ENCODE measurements at places on chromosomes 5 and 9.
A peak's percentile ranks its signal among the peaks of the same experiment; 100 is the strongest.

DNA sequence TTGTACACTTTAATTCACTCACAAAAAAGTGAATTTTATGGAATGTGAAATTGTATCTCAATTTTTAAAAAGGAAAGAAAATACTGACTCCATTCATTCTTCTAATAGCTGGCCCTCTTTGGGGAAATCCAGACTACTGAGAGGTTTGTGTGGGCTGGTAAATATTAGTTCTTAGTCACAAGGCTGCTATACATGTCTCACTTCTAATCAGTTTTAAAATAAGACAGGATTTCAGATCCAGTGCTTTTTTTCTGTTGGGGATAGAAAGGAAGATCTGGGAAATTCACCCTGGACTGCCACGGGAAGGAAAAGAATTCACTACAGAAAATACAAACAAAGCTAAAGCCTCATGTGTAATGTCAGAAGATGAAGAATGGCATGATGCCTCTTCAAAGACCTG is 32.7 kb upstream of the ADAMTSL1 start:
- no peak for ATAC-seq

GRCh38 chr5:35857606-35858205 is 1.0 kb downstream of the IL7R start:
- peak; percentile 8 for ATAC-seq

- ATAC-seq, result no peak
These were observed 199.2 kb downstream of the ADAMTSL1 start for GRCh38 chr9:18673179-18673578.

- ATAC-seq, result no peak
These were observed 21.0 kb downstream of the CAMSAP1 start for GRCh38 chr9:135886147-135886981.

DNA sequence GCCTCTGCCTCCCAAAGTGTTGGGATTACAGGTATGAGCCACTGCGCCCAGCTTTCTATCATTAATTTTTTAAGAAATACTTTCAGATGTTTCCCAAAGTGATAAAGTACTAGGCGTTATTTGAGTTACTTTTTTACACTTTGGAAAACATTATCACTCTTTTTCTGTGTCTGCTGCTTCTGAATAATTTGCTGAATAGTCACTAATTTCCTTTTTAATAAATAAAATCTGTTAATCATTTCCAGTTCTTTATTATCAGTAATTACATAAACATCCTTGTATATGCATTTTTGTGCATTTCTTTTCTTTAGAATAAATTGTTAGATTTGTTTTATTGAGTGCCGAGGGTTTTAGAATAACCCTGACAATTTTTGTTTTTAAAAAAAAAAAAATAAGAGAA is 48.6 kb downstream of the UHRF2 start:
- ATAC-seq, result no peak

DNA sequence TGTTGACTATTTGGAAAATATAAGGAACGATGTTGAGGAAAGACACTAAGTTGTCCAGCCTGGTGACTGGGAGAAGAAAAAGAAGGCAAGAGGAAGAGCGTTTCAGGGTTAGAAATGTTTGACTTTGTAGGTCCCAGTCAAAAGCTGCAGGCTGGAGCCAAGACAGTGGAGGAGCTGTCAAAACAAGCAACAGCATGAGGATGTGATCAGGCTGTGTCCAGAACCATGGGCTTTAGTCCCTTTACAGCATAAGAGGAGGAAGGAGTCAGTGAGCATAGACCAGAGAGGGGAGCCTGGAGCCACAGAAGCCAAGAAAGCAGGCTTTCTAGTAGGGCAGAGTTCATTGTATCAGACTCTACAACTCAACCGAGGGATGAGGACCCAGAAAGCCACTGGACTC is 658.5 kb downstream of the BNC2 start:
- ATAC-seq, result no peak

All from activated CD4-positive, CD25-positive, alpha-beta regulatory T cell treated with anti-CD3 and anti-CD28 coated beads, Interleukin-2, amount 50 U/mL, for 24 hours (primary cell).